ENCODE measurements at places on chromosomes 6 and 20.

DNA sequence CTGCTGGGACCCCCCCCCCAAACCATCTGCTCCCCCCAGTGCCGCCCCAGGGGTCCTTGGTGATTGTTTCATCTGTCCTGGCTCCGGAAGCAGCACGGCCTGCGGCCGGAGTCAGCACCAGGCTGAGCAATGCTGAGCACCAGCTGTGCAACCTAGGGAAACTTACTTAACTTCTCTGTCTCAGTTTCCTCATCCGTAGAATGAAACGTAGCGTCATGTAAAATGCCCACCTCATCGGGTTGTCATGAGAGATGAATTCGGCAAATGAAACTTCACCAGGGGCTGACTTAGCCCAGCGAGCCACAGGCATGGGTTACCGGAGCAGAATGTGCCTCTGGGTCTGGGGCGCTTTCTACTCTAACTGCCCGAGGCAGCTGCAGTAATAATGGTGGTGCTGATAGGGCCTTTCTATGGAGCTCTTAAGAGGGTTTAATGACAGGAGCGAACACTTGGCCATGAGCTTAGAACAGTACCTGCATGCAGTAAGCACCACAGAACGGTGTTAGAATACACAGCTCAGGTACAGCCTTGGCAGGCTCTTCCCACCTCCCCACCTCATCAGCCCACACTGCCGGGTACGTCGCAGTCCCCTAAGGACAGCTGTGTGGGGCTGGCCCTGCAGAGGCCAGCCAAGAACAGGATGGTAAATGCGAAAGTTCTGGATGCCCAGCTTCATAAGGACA lies 1.7 kb downstream of the THBS2 start:
- DNase-seq = no peak

- no peak for DNase-seq
Measured at GRCh38 chr6:87070741-87071140, 24.2 kb downstream of the CGA start.

DNA sequence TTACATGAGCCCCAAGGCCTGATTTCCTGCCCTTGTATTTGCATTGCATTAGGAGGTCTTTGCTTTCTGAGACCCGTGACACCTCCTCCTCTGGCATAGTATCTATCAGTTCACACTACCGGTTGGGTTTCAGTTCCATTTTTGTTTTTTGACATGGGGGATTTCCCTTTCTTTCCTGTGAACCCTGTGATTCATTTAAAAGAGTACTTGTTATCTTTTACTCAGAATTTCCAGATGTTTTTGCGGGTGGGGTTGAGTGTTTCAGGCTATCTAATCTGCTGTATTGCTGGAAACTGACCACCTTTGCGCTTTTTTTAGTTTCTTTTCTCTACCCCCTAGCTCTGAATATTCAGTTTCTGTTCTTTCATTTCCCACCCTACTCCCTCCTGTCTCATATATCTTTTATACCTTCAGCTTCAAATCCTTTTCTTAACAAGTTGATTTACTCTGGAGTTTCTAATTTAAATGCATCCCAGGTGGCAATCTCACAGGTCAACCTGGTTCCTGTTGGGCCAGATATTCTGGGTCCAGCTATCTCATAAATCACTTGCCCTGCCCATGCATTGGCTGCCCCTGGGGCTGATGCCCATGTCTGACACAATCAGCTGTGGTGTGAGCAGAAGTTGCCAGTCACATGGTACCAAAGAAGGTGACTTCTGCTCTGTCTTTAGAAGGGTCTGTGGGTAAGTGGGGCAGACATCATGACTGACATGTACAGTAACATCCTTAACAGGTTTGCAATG lies 14.3 kb upstream of the NCOA3 start:
- no peak for DNase-seq

DNA sequence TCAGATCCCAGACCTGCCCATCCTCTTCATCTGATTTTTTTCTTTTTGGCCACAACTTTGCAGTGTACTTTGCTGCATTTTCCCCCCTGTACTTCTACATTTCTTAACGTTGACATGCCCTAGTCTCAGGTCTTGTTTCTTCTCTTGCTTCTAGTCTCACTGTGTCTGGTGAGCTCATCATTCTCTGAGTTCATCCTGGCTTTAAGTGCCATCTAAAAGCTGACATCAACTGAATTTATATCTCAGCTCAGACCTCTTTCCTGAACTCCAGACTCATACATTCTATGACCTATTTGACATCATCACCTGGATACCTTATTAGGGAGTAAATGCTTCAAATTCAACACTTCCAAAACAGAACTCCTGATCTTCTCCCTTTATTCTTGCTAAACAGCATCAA lies 48.9 kb downstream of the TINAG start:
- DNase-seq = no peak
